ENCODE measurements at places on chromosomes 2 and 18. TPM values are rescaled to one million over a fixed set of nuclear protein-coding genes. Genes with fewer than 3 reads are reported as not detected.

DNA sequence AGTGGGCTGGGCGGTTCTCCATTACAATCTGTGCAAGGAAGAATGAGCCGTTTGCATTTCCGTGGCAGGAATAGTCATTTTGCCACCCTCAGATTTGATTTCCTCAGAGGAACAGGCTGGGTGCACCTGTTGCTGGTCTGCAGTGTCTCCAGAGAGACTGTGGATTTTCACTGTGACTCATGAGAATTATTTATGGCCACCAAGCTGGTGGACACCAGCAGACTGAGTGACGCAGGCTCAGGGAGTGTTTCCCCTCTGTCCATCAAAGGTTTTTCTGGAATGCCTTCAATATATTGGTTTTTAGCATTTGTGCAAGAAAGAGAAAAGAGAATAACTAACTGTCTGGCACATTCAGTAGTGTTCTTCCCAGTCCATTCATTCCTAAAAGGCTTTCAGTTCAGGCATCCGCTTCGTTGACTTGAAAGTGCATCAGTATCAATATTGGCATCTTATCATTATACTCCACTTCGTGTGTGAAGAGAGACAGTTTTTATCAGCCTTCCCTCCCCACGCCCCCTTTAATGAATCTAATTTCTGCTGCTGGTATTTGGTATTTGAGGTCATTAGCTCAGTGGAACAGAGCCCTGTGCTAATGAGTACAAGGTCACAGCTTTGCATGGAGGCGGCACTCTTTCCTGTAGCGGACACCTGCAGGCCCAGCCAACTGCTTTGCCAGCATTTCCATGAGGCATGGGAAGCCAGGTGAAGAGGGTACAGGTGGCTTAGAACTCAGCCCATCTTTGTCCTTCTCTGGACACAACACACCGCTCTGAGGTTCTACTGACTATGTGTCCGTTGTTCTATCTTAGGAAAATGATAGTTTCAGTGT, 39.9 kb downstream of the PRKCE start:
- peak; percentile 85 for DNase-seq

The CCDC141 gene
- 3.7 TPM for total RNA-seq

The RNF125 gene
- 0.06 TPM for total RNA-seq

The TNS1 gene
- 47.8 TPM for total RNA-seq

The BOLL gene
- not detected for total RNA-seq
